ENCODE measurements at places on chromosomes 1 and 21.

GRCh38 chr1:111618081-111618480, 1.5 kb upstream of the RAP1A start:
- no peaks in the 10 kb centered on the region for H3K27me3 ChIP-seq
- no peaks in the 10 kb centered on the region for H3K36me3 ChIP-seq
- H3K4me3 ChIP-seq, result no peak overlapping the region
- H3K27ac ChIP-seq, result no peak overlapping the region
- H3K4me1 ChIP-seq, result peaks cover 51% of the 10 kb centered on the region
- no peak for DNase-seq

DNA sequence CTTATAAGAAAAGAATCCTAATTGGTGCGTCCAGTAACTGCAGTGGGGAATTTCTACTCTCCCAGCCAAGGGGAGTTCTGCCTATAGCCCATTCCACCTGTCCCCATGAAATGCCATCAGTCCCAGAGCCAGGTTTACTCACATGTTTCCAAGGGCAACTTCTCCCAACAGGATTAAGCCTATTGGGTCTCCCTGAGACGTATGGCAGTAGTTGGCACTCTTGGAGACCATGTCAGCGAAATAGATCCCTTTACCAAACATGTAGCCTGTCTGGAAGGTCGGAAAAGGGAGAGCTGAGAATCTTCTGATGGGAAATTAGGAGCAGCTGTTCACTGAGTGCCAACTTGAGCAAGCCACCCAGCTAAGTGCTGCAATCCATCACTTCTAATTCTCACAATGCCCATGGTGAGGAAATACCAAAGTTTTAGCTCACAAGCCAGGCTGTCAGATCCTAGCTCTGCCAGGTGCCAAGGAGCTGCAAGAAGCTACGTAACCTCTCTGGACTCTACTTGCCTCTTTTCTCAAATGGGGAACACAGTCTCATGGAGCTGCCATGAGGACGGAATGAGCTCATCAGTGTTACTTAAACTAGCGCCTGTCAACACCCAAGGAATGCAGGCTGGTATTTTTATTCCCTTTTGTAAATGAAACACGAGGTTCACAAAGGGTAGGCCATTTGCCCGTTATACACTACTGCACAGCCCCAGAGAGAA, 43.9 kb downstream of the PARP1 start:
- H3K36me3 ChIP-seq, result peaks cover 46% of the 10 kb centered on the region
- no peak overlapping the region for H3K27ac ChIP-seq
- H3K4me1 ChIP-seq, result no peaks in the 10 kb centered on the region
- no peak overlapping the region for H3K4me3 ChIP-seq
- DNase-seq, result no peak

DNA sequence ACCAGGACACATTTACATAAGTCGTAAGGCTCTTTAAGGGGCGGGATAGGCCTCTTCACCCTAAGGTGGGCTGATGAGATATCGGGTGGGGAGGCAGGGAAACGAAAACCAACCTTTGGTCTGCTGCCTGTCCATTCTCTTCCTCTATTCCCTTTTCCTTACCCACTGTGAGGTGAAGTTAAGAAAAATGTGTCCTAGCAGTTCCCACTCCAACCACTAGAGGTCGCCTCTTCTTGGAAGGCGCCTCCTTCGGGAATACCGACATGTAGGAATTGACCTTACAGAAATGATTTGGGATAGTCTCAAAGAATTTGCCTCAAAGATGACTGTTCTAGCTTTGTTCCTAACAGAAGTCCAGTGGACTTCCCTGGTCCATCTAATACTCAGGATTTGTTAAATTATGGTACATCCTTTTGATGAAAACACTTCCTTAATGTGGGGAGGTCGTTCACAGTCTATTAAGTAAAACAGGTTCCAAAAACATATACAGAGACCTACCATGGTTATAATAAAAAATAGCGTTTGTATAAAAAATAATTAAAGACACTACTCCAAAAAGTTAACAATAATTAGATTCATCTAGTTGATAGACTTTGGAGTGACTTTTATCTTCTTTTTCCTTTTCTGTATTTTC, 14.1 kb downstream of the AZIN2 start:
- no peak overlapping the region for H3K27ac ChIP-seq
- H3K36me3 ChIP-seq, result no peaks in the 10 kb centered on the region

GRCh38 chr1:59669752-59670312, 144.9 kb upstream of the HOOK1 start:
- no peak for DNase-seq
- no peak overlapping the region for H3K27ac ChIP-seq
- peaks cover 23% of the 10 kb centered on the region for H3K4me1 ChIP-seq
- no peaks in the 10 kb centered on the region for H3K36me3 ChIP-seq
- H3K27me3 ChIP-seq, result no peaks in the 10 kb centered on the region

- no peak for DNase-seq
- H3K27ac ChIP-seq, result no peak overlapping the region
- peaks cover 41% of the 10 kb centered on the region for H3K4me1 ChIP-seq
- no peaks in the 10 kb centered on the region for H3K36me3 ChIP-seq
- no peaks in the 10 kb centered on the region for H3K27me3 ChIP-seq
Measured at GRCh38 chr1:2288311-2288710, 60.2 kb downstream of the SKI start.

- no peak for DNase-seq
- H3K27ac ChIP-seq, result no peak overlapping the region
- no peaks in the 10 kb centered on the region for H3K4me1 ChIP-seq
- H3K36me3 ChIP-seq, result no peaks in the 10 kb centered on the region
Measured at GRCh38 chr21:40699366-40699765, 147.6 kb downstream of the DSCAM start.

DNA sequence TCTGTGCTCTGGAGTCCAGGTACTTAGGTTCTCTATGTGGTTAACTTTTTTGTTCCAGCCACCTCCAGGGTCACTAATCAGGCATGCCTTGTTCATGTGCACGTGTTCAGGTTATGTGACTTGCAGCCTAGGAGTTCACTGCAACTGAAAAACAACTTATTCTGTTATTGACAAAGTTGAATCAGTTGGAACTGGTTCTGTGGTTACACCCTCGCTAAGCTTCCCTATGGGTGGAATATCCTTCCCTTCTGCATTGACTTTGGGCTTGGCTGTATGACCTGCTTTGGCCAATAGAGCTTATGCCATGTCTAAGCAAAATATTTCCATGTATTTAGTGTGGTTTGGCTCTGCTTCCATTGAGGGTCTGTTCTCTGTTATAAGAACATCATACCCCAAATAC, 66.0 kb upstream of the DNAH14 start:
- no peak overlapping the region for H3K4me3 ChIP-seq
- H3K4me1 ChIP-seq, result no peaks in the 10 kb centered on the region
- no peak overlapping the region for H3K27ac ChIP-seq

DNA sequence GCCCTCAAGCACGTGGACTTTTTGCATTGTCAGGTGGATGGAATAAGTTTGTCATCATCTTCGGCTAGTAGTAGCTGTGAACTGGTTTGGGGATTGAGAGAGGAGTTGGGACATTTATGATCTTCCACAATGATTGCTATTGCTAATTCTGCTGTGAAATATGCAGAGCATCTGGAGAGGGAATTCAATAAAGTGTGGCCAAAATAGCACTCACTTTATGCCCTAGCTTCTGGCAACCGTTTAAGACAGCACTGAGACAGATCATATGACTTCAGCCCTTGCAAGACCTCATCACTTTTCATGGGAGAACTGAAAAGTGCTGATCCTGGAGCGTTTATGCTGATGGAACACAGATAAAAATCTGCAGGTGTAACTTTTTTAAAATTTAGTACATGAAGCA, 360.8 kb downstream of the GPATCH2 start:
- H3K36me3 ChIP-seq, result no peaks in the 10 kb centered on the region
- H3K27ac ChIP-seq, result no peak overlapping the region
- no peaks in the 10 kb centered on the region for H3K4me1 ChIP-seq
- no peak overlapping the region for H3K4me3 ChIP-seq
- no peaks in the 10 kb centered on the region for H3K27me3 ChIP-seq

GRCh38 chr21:38266732-38267131, 9.9 kb downstream of the KCNJ15 start:
- DNase-seq, result no peak
- no peaks in the 10 kb centered on the region for H3K36me3 ChIP-seq
- peak overlapping the region; percentile 82 for H3K27ac ChIP-seq
- H3K4me3 ChIP-seq, result no peak overlapping the region
- H3K27me3 ChIP-seq, result no peaks in the 10 kb centered on the region

DNA sequence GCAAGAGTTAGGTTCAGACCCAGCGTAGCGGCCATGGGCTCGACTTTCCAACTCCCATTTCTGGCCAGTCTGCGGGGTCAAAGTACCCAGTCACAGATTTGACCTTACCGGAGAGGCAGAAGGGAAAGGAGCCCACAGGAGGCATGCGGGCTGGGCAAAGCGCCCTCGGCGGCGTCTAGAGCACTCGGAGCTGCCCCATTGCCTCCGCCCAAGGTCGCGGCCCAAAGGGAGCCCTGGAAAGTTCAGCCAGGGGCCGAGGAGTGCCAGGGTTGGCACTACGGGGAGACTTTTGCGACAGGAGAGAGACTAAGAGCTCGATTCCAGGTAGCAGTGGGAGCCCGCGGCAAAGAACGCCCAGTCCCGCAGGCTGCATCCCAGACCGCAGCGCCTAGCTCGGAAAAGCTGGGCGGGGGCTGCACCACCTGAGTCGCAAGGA, 896 bp downstream of the KANK4 start:
- H3K27ac ChIP-seq, result no peak overlapping the region
- H3K4me3 ChIP-seq, result peak overlapping the region; percentile 38
- no peaks in the 10 kb centered on the region for H3K36me3 ChIP-seq
- peaks cover 13% of the 10 kb centered on the region for H3K27me3 ChIP-seq
- peaks cover 18% of the 10 kb centered on the region for H3K4me1 ChIP-seq

- DNase-seq, result no peak
- H3K36me3 ChIP-seq, result no peaks in the 10 kb centered on the region
- peaks cover 29% of the 10 kb centered on the region for H3K4me1 ChIP-seq
- H3K27ac ChIP-seq, result no peak overlapping the region
- H3K27me3 ChIP-seq, result no peaks in the 10 kb centered on the region
Measured at GRCh38 chr21:39111931-39112550, 71.2 kb downstream of the PSMG1 start.

GRCh38 chr1:169466259-169467230, 19.2 kb downstream of the SLC19A2 start:
- no peaks in the 10 kb centered on the region for H3K27me3 ChIP-seq
- H3K4me1 ChIP-seq, result no peaks in the 10 kb centered on the region

GRCh38 chr1:228977307-228977706, 242.0 kb downstream of the RHOU start:
- H3K4me1 ChIP-seq, result peaks cover 12% of the 10 kb centered on the region
- H3K4me3 ChIP-seq, result no peak overlapping the region
- H3K27ac ChIP-seq, result no peak overlapping the region
- H3K27me3 ChIP-seq, result no peaks in the 10 kb centered on the region
- no peak for DNase-seq
- no peaks in the 10 kb centered on the region for H3K36me3 ChIP-seq

DNA sequence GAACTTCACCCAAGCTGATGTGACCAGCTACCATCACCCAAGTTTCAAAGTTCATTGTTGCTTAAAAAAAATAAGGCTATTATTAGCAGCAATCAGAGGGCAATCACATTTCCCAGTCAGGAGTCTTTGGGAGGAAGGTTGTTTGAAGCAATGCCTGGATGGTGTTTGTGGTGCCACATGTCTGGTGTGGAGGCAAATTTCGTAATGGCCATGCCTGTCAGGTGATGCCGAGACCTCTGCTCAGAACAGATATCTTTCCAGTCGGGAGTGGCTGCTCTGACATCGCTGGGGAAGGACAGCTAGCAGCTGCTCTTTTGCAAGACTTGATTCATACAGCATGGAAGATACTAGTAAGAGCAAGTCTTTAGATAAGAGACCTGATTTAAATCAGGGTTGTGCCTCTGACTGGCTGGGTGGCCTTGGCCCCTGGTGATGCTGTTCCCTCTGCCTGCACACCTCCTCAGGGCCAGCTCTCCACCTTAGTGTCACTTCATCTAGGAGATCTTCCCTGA, 187.8 kb upstream of the JUN start:
- no peaks in the 10 kb centered on the region for H3K27me3 ChIP-seq
- no peak overlapping the region for H3K27ac ChIP-seq
- DNase-seq, result no peak
- H3K36me3 ChIP-seq, result no peaks in the 10 kb centered on the region

DNA sequence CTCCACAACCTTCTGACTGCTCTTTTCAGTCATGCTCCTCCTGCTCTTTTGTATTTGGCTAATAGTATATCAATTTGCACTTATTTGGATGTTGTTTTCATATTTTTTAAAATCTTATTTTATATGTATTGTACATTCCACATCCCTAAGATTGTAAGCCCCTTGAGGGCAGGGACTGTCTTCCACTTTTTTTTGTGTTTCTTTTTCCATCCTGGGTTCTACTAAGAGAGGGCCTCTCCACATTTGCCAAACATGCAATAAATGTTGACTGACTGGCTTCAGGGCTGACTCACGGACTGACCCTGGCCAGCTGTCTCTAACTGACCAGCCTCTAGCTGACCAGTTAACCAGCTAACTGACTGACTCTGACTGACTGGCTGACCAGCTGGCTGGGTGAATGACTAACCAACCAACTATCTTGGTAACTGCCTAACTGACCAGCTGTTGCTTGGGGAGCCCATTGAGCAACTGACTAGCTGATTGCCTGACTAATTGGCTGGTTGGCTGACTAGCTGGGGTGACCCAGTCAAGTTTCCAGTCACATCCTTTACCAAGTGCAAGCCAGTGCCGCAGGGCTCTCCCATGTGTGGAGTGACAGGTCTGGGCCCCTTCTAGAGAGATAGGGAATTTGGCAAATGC, 16.1 kb downstream of the CSF1 start:
- no peak for DNase-seq
- peak overlapping the region; percentile 88 for H3K27ac ChIP-seq
- no peaks in the 10 kb centered on the region for H3K27me3 ChIP-seq
- peaks cover 78% of the 10 kb centered on the region for H3K36me3 ChIP-seq

DNA sequence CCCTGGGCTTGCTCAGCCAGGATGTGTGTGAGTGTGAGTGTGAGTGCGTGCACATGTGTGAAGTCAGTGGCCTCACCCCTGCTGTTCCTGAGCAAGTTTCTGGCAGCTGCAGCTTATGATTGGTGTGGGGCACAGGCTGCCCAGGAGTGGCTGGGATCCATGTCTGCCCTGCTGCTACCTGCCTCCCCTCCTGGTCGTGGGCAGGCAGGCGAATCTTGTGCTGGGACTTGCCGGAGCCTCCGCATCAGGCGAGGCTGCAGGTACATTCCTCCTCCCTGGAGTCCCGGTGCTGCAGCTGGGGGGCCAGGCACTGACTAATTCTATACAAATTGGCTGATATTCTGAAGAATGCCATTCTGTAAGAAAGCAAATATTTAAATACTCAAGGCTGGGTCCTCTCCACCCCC, 85.6 kb upstream of the WNT4 start:
- no peaks in the 10 kb centered on the region for H3K36me3 ChIP-seq
- peaks cover 5% of the 10 kb centered on the region for H3K4me1 ChIP-seq
- no peak for DNase-seq
- H3K27ac ChIP-seq, result no peak overlapping the region
- H3K4me3 ChIP-seq, result no peak overlapping the region
- H3K27me3 ChIP-seq, result peaks cover 10% of the 10 kb centered on the region

DNA sequence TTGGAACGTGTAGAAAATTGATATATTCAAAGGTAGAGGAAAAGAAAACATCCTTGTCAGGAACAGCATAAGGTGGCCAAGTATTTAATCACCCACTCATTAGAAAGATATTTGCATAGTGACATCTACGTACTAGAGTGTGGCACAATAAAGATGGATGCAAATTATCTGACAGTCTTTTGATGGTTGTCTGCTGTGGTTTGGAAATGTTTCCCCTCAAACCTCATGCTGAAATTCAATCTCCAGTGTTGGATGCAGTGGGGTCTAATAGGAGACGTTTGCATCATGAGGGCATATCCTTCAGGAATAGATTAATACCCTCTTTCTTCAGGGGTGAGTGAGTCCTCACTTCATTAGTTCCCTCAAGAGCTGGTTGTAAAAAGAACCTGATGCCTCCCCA, 34.1 kb upstream of the RUNX1 start:
- peaks cover 8% of the 10 kb centered on the region for H3K4me1 ChIP-seq
- no peak overlapping the region for H3K4me3 ChIP-seq
- H3K36me3 ChIP-seq, result no peaks in the 10 kb centered on the region
- no peak for DNase-seq

Data from esophagus squamous epithelium (tissue), 5 donors.